ENCODE measurements at places on chromosomes 5 and 9.

DNA sequence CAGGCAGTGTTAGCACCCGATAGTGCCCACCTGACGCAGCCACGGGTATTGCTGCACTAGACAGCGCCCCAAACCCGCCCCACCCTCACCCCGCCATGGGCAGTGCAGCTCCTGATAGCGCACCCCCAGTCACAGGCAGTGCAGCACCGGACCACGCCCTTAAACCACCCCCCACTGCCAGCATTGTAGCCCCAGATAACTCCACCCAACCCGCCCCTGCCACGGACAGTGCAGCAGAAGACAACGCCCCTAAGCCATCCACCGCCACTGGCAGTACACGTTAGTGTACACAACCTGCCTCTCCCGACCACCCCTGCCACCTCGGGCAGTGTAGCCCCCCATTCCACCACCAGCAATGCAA lies 825 bp upstream of the PCAT7 start:
- no peak for DNase-seq

GRCh38 chr5:116455061-116455460 lies 119.6 kb downstream of the SEMA6A start:
- no peak for DNase-seq

- no peak for DNase-seq
Observed at GRCh38 chr9:93010056-93010455, 48.4 kb upstream of the SUSD3 start.

GRCh38 chr9:17888066-17888465 lies 309.2 kb downstream of the SH3GL2 start:
- no peak for DNase-seq

DNA sequence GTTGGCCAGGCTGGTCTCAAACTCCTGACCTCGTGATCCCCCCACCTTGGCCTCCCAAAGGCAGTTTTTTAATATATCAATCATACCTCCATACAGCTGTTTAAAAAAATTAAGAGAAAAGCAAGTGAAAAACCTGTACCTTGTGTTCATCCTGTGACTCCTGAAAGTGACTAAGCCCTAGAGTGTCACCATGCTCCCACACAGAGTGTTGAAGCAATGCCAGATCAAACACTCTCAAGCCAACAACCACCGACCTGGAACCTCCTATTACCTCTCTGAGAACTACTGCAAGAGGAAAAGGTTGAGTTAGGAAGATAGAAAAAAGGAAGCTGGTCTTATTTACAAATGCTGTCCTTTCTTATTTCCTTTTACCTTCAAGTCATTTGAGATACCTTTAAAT lies 123.5 kb downstream of the RASEF start:
- no peak for DNase-seq

GRCh38 chr5:102911973-102912372 lies 156.9 kb downstream of the PAM start:
- DNase-seq: no peak

- no peak for DNase-seq
Observed at GRCh38 chr5:4405614-4406219, 734.4 kb upstream of the ADAMTS16 start.

DNA sequence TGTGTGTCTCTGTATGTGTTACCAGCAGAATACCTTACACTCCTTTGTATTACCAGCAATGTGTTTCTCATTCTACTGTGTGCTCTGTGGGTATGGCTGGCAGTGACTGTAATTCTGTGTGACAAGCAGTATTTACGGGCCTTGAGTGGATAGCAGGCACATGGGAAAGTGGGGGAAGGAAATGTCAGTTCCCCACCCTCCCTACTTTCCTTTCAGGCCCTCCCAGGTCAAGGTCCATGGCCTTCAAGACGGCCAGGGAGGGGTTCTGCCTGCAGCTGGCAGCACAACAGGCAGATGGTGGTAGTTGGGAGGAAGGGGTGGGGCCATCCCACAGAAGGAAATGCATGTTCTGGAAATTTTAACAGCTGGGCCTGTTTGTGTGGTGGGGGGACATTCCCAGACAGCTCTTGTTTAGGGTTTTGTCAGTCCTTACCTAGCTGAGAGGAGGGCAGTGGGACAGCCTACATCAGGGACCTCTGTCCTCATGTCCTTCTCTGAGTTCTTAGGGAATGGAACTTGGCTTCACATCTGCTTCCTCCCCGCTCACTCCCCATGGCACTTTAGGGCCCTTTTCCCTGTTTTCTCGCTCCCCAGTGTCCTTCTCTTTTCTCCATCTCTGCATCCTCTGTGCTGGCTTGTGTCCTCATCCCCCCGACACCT lies 14.6 kb upstream of the TNIP1 start:
- DNase-seq: no peak

DNA sequence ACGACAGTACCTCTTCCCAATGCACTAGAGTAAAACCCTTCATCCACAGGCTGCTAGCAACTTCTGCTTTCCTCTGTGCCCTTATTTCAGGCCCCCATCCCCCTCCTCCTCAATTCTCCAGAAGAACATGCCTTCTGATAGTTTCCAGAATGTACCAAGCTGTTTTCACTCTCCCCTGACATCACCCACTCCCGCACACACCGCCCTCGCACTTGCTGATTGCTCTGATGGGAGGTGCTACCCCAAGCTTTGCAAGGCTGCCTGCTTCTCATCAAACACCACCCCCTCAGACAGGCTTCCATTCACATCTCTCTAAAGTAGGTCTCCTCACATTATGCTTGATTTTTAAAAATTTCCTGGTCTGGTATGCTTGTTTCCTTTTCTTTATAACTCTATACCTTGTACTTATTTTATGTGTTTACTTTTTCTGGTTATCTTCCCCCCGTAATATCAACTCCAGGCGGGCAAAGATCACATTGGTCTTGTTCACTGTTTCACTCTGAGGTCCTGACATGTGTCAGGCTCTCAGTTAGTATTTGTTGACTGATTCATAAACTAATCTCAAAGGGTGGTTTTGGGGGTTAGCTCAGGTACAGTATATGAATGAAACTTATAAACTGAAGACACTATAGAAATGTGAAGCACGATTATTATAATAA lies 91.0 kb upstream of the C9orf72 start:
- no peak for DNase-seq

DNA sequence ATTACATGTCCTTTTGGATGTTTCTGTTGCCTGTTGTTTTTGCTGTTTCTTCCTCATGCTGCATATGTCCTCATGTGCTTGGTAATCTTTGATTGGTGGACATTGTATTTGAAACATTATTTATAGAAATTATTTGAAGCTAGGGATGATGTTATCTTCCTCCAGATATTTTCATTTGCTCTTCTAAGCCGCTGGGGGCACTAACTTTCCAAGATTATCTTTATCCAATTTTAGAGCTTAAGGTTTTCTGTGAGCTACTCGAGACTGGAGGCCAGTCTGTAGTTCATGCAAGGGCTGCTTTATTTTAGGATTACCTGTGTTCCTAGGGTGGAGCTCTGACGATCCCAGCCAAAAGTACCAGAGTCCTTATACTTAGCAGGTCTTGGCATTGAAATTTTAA lies 40.9 kb downstream of the STX17 start:
- DNase-seq: no peak

DNA sequence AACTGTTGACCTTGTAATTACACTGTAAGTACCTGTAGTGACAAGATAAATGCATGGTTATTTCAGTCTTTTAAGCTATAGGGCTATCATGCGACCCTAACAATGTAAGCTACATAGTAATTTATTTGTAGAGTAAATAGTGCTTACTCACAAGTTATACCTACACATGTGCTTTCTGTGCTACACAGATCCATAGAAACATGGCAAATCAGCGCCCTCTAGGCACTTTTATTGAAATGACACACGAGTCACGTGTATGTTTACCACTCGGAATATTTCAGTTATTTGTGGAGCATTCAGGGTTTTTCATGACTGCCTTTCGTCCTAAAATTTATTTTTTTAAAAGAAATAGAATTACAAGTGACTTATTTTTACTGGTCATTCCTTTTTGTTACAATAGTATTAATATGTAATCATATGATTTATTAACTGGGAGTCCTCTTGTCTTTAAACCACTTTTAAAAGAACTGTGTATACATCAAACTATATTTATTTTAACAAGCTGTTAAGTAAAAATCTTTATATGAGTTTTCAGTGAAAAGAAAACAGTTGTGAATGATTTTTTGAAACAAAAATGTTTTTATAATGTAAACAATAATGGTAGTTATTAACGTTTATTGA lies 1242.3 kb upstream of the WWC1 start:
- DNase-seq: no peak

GRCh38 chr9:98361645-98362044 lies 106.2 kb upstream of the TBC1D2 start:
- DNase-seq: no peak

- DNase-seq: no peak
Observed at GRCh38 chr5:76104027-76104426, 20.8 kb downstream of the SV2C start.

GRCh38 chr9:87300915-87301314 lies 196.8 kb upstream of the DAPK1 start:
- DNase-seq: no peak

GRCh38 chr5:104198156-104198555 lies 635.6 kb upstream of the NUDT12 start:
- no peak for DNase-seq

- DNase-seq: no peak
Observed at GRCh38 chr5:139342423-139342723, 719 bp downstream of the PAIP2 start.

DNA sequence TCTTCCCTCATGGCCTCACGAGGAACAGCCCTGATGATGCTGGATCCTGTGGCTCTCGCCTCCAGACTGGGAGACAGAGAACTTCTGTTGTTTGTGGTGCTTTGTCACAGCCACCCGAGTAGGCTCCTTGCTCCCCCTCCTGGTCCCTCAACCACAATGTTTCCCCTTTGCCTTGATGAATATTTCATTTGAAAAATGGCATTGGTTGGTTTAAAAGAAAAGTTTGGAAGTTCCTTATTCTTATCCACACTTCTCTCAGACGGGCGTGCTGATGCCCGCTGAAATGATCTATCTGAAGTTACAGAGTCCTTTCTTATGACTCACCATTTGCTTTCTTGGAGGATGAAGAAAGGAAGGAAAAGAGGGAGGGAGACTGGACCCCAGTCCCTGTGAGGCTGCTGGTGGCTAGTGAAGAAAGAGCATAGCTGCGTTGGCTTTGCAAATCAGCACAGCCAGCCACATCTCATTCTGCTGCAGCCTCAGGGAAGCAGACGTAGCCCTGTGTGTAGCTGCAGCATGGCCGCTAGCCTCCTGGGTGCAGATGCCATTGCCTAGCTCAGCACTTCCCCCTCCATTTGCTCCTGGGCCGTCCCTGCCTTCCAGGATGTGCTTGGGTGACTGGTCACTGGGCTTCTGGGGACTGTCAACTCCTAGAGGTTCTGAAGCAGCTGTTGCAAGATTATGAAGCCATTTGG lies 185.9 kb downstream of the ERCC6L2 start:
- no peak for DNase-seq

DNA sequence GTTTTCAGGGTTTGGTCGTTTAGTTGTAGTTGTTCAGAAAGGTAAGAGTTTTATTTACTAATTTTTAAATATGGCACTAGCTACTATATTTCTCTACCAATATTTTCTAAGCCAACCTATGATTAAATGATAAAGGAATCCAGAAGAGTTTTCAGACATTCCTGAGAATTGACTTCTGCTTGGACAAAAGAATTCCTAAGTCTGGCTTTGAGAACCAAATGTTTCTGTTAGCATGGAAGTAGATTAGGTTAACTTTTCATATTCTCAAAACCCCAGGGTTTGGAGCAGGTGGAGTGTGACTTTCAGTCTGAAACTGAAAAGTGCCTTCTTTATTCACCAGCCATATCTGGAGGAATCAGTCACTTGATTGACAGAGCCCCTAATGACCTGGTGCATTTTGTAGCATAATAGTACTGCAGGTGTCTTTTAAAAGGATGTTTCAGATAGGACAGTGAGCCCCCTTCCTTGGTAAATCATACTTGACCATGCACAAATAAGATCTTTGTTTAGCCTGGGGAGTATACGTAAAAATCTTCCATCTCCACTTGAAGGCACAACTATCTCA lies 457.0 kb upstream of the ZNF462 start:
- no peak for DNase-seq

- no peak for DNase-seq
Observed at GRCh38 chr9:73166468-73166867, 14.8 kb downstream of the ANXA1 start.

- DNase-seq: no peak
Observed at GRCh38 chr9:89723469-89724100, 118.8 kb downstream of the GADD45G start.

DNA sequence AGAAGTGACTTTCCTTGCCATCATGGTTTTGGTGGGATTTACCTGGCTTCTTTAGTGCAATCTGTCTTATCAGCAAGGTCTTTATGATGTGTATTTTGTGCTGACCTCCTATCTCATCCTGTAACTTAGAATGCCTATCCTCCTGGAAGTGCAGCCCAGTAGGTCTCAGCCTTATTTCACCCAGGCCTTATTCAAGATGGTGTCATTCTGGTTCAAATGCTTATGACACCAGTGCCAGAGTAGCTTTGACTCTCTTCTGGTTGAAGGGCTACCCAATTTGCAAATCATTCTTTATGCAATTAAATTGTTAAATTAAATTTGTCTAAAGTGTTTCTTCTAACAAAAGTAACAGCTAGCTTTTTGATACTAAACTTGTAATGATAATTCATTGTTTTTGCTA lies 58.8 kb upstream of the PRDM9 start:
- DNase-seq: no peak

DNA sequence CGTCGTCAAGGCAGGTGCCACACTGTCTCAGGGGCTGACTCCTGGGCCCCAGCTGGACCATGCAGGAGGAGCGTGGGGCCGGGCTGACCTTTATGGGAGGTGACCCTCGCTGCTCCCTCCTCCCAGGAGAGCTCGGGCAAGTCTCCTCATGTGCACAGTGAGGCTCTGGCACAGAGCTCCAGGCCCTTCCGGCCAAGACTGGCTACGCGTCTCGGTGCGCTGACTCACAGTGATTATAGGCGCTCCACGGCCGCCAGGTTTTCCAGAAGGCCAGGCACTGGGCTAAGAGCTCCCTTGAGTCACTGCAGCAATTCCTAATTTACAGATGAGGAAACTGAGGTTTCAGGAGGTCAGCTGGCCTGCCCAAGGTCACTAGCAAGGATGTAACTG lies 47.4 kb downstream of the VAV2 start:
- no peak for DNase-seq

GRCh38 chr5:132591145-132591544 lies 34.4 kb downstream of the RAD50 start:
- DNase-seq: no peak

GRCh38 chr5:142420561-142421227 lies 95.9 kb upstream of the SPRY4 start:
- DNase-seq: no peak

- no peak for DNase-seq
Observed at GRCh38 chr5:85479849-85480248, 1095.2 kb upstream of the EDIL3 start.

GRCh38 chr5:378976-379742 lies 57.6 kb downstream of the AHRR start:
- DNase-seq: no peak

- no peak for DNase-seq
Observed at GRCh38 chr9:135134268-135135022, 47.0 kb downstream of the OLFM1 start.

GRCh38 chr5:135025730-135026644 lies 8.0 kb downstream of the PITX1 start:
- DNase-seq: no peak

GRCh38 chr5:93018461-93018860 lies 562.6 kb downstream of the NR2F1-AS1 start:
- no peak for DNase-seq

Measured in NCI-H1105 (cell line).